ENCODE measurements at places on chromosomes 16 and 17. TPM values are rescaled to one million over a fixed set of nuclear protein-coding genes. Genes with fewer than 3 reads are reported as not detected.

DNA sequence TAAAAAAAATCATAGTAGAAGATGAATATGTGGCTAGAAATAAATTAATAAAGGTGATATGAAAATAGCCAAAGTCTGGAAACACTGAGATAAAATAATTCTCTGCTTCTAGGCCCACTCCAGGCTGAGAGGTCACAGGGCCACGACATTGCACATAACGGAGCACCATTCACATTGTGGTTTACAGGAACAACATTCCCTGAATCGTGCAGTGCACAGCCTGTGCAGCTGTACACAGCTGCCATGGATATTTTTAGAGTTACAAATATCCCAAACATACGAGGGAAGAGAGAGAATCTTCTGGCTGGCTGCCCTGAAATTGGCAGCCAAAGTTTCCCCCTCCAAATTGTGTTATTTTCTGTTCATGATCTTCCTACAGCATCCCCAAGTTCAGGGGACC is 68.8 kb downstream of the GSG1L start:
- H3K27ac ChIP-seq: no peak overlapping the region
- H3K4me1 ChIP-seq: peaks cover 25% of the 10 kb centered on the region
- DNase-seq: no peak
- H3K36me3 ChIP-seq: peaks cover 15% of the 10 kb centered on the region
- no peak overlapping the region for H3K4me3 ChIP-seq

DNA sequence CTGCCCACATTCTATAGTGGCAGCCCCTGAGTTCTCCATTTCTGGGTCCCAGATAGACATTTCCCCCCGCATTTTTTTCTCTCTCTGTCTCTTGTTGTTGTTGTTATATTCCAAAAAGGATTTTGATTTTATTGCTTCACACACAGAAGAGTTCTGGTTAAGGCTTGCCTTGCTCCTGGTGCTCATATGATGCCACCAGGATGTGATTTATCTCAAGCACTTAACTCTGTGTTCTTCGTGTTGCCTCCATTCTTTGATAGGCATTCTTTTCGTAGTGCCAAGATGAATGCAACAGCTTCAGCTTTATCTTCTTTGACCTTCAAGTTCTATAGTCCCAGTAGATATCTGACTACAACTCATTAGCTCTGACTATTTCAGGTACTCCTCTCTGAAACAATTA is 9.1 kb downstream of the ITGA3 start:
- no peaks in the 10 kb centered on the region for H3K27me3 ChIP-seq
- peaks cover 2% of the 10 kb centered on the region for H3K36me3 ChIP-seq
- H3K4me3 ChIP-seq: no peak overlapping the region
- no peak overlapping the region for H3K27ac ChIP-seq

DNA sequence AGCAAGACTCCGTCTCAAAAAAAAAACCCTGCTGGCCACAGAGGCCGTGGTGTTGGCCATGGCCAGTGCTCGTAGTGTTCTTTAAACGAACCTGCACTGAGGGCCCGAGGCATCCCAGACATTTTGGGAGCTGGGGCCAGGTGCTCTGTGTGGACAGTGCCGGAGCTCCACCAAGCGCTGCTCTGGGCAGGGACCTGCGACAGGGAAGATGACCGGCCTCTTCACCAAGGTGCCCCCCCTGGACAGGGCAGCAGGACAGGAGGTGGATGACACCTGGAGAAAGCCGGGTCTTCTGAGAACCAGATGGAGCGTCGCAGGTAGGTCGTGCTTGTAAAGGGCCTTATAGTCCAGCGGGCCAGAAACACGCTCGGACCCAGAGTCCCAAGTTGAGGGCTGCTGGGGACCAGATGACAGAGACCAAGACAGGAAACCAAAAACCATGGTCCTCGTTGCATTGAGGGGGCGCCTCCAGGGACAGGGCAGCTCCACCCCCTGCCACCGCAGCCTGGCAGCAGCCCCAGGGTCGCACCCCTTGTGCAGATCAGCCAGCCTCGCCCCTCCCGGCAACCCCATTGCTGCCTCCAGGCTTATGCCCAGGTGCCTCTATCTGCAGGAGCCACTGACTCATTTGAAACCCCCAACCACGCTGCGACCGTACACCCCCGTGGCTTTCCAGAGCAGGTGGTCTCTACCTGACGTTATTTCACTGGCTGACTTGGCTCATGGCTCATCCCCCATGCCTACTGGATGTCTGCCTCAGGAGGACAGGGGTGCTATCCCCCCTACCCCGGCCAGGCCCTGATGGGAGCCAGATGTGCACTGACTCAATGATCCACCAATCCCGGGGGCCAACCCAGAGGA is 4.2 kb upstream of the NTN3 start:
- H3K27me3 ChIP-seq: peaks cover 31% of the 10 kb centered on the region
- H3K27ac ChIP-seq: no peak overlapping the region
- H3K4me1 ChIP-seq: peaks cover 4% of the 10 kb centered on the region
- no peak for DNase-seq
- H3K4me3 ChIP-seq: no peak overlapping the region
- H3K36me3 ChIP-seq: no peaks in the 10 kb centered on the region

- no peaks in the 10 kb centered on the region for H3K36me3 ChIP-seq
- peak; percentile 59 for DNase-seq
- no peaks in the 10 kb centered on the region for H3K27me3 ChIP-seq
- no peak overlapping the region for H3K4me3 ChIP-seq
- peaks cover 11% of the 10 kb centered on the region for H3K4me1 ChIP-seq
Observed at GRCh38 chr17:75738218-75738802, 17.1 kb downstream of the ITGB4 start.

DNA sequence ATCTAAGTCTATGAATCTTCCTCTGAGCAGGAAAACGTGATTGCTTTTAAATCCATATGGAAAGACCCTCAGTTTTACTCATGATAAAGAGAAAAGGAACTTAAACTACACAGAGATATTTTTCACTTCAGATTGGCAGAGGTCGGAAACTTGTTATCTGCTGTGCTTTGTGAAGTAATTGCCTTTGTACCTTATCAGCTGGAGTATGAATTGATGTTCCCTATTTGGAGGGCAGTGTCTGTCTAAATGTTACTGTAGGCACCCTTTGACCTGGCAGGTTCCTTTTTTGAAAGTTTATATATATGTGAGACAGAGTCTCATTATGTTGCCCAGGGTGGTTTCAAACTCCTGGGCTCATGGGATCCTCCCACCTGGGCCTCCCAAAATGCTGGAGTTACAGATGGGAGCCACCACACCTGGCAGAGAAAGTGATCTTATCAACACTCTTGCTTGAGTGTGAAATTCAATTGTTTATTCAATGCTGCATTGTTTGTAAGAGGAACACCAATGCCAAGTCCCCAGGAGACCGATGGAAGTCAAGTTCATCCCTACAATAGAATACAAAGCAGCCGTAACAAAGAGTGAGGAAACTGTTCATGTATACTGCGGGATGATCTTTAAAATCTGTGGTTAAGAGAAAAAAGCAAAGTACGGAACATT is 52.3 kb downstream of the ABCC1 start:
- DNase-seq: no peak
- no peaks in the 10 kb centered on the region for H3K27me3 ChIP-seq
- H3K4me1 ChIP-seq: peaks cover 13% of the 10 kb centered on the region

The TP53TG3B gene
- total RNA-seq: not detected

The ABCA6 gene
- total RNA-seq: 0.30 TPM
